ENCODE measurements at places on chromosomes 4 and X. TPM values are rescaled to one million over a fixed set of nuclear protein-coding genes. Genes with fewer than 3 reads are reported as not detected.

Gene TGIF2LX
- not detected for total RNA-seq

DNA sequence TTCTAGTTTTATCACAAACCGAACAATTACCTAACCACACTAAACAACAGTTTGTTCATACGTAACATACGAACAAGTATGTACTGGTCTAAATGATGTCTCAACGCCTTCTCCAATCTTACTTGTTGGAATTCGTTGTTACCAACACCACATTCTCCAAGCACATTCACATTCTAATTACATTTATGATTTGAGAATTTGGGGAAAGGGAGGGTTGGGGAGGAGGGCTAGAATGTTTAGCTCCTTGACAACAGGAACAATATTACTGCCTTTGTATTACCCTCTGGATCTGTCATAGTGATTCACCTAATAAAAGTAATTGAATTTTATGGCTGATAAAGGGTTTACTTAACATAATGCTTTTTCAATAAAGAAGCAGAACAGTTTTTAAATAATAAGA lies 24.4 kb downstream of the LCORL start:
- H3K27ac ChIP-seq: no peak overlapping the region
- no peak for DNase-seq
- H3K4me1 ChIP-seq: peaks cover 6% of the 10 kb centered on the region
- peaks cover 20% of the 10 kb centered on the region for H3K36me3 ChIP-seq
- no peaks in the 10 kb centered on the region for H3K27me3 ChIP-seq

DNA sequence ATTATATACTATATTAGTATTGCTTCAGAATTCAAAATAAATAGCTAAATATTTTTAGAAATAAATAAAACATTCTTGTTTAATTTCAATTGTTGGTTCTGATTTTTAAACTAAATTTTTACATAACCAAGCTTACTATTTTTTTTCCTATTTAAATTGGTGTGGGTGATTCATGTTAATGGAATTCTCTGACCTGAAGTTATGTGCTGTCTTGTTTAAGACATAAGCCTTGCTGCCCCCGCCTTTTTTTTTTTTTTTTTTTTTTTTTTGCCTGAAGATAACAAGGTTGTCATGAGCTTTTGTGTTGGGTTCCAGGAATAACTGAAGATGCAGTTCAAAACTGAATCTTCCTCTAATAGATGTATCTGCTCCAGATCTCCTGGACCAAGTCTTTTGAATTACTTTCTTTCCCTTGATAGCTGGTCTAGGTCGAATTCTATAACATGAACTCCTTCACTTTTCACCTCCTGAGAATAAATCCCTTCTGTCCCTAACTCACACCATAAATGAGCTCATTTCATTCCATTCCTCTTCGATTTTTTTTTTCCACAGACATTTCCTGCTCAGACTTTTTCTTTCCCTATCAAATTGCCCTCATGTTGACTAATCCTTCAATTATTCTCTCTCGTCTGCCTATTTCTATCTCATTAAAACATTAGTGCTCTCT lies 261.5 kb upstream of the FTHL17 start:
- no peak overlapping the region for H3K27ac ChIP-seq
- no peaks in the 10 kb centered on the region for H3K36me3 ChIP-seq
- no peak overlapping the region for H3K4me3 ChIP-seq

GRCh38 chr4:57672846-57673433 lies 562.8 kb upstream of the IGFBP7 start:
- no peak for DNase-seq
- peaks cover 8% of the 10 kb centered on the region for H3K4me1 ChIP-seq
- H3K36me3 ChIP-seq: no peaks in the 10 kb centered on the region
- no peak overlapping the region for H3K27ac ChIP-seq
- no peaks in the 10 kb centered on the region for H3K27me3 ChIP-seq
- no peak overlapping the region for H3K4me3 ChIP-seq

- no peaks in the 10 kb centered on the region for H3K27me3 ChIP-seq
- no peak overlapping the region for H3K27ac ChIP-seq
- H3K4me1 ChIP-seq: peaks cover 5% of the 10 kb centered on the region
- DNase-seq: no peak
Measured at GRCh38 chr4:87985887-87986200, 10.3 kb downstream of the SPP1 start.
